Astrocyte of the spinal cord (primary cell): ENCODE measurements at places on chromosomes 6 and 20.

- DNase-seq, result no peak
These were observed 91.2 kb downstream of the ELOVL5 start for GRCh38 chr6:53257533-53257932.

DNA sequence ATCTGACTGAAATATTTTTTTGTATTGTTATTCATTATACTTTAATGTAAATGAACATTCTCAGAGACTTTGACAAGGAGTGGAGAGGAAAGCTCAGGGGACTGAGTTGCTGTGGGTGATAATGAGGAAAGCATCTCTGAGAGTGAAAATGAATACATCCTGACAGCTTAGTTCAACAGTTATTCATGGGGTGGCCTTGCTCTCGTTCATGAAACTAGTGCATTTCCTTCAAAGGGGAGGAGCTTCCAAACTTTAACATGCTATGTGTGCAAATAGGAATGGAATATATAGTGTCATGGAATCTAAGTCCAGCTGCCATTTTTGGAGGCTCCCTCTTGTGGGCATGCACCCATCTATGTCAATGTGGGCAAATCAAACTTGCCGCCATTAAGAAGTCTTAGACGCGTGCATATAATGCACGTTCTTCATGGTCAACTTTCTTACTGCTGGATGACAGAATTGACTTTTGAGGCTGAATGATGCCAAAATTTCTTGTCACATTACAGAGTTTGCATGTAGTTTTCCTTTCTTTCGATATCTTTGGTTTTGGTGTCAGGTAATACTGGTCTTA, 124.3 kb upstream of the TMEM170B start:
- no peak for DNase-seq

GRCh38 chr20:49785852-49786175, 26.8 kb upstream of the SLC9A8 start:
- DNase-seq, result no peak

- DNase-seq, result no peak
These were observed 117.5 kb downstream of the DLL1 start for GRCh38 chr6:170173335-170173881.

DNA sequence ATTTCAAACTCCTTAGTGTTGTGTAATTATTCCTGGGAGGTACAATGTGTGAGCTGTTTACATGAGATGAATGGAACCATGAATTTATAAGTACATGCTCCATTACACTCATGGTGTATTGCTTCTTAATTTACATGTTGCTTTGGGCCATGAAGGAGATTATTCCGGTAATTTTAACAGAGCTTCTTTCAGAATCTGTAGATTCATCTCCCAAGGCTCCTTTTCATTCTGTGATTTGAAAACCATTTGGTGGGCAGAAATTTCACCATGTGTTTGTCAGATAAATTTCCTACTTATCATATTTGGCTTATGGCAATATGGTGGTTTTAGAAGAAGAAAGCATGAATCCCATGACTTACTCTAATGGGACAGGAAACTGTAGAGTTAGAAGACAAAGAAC, 421.6 kb upstream of the EYS start:
- no peak for DNase-seq
